ENCODE measurements at places on chromosomes 1 and 21. TPM values are rescaled to one million over a fixed set of nuclear protein-coding genes. Genes with fewer than 3 reads are reported as not detected.

SH2D5 gene
- 0.20 TPM for total RNA-seq

LORICRIN gene
- total RNA-seq: not detected

SLC5A9 gene
- total RNA-seq: not detected

VASH2 gene
- total RNA-seq: 0.48 TPM

SAMD11 gene
- total RNA-seq: 0.48 TPM

SPRR2G gene
- total RNA-seq: not detected

DIO1 gene
- 0.39 TPM for total RNA-seq

CCDC28B gene
- total RNA-seq: 29.1 TPM

MAP3K21 gene
- total RNA-seq: not detected

LAPTM5 gene
- total RNA-seq: 70.7 TPM

CENPF gene
- total RNA-seq: 123 TPM

RAB25 gene
- total RNA-seq: not detected

UBE2U gene
- total RNA-seq: not detected

TTC22 gene
- not detected for total RNA-seq

KCNK1 gene
- 0.12 TPM for total RNA-seq

TRPM2 gene
- total RNA-seq: 6.7 TPM

SLC35F3 gene
- 4.9 TPM for total RNA-seq

All from RPMI7951 (cell line).